ENCODE measurements at places on chromosomes 4 and X.

DNA sequence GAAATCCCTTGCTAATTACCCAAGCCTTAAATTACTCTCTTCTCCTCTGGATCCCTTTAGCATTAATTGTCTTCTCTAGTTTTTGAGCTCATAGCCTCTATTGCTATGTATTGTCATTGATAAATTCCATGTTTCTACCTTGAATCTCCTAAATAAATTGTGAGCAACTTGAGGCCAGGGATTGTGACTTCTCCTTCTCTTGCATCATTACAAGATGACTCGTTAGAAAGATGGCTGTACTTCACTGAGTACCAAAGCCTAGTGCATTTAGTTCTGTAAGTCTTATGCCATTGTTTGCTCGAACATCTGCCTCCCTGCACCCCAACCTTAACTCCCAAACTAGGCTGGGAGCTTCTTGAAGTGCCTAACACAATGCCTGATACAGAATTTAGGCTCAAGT, 15.3 kb downstream of the VSIG4 start:
- no peak for DNase-seq

DNA sequence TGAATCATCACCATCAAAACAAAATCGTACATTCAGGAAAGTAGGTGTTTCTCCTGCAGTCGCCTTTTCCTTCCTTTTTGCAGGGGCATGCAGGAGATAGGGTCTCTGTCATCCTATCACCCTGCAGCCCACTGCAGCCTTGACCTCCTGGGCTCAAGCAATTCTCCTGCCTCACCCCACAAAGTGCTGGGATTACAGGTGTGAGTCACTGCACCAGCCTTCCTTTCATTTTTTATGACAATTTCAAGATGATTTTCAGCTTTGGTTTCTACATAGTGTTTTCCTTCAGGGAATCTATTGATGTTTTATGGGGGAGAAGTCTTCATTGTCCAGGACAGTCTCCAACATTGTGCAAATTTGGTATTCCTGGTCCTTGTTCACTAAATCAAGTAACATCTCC, 71.7 kb downstream of the USP38 start:
- no peak for DNase-seq

DNA sequence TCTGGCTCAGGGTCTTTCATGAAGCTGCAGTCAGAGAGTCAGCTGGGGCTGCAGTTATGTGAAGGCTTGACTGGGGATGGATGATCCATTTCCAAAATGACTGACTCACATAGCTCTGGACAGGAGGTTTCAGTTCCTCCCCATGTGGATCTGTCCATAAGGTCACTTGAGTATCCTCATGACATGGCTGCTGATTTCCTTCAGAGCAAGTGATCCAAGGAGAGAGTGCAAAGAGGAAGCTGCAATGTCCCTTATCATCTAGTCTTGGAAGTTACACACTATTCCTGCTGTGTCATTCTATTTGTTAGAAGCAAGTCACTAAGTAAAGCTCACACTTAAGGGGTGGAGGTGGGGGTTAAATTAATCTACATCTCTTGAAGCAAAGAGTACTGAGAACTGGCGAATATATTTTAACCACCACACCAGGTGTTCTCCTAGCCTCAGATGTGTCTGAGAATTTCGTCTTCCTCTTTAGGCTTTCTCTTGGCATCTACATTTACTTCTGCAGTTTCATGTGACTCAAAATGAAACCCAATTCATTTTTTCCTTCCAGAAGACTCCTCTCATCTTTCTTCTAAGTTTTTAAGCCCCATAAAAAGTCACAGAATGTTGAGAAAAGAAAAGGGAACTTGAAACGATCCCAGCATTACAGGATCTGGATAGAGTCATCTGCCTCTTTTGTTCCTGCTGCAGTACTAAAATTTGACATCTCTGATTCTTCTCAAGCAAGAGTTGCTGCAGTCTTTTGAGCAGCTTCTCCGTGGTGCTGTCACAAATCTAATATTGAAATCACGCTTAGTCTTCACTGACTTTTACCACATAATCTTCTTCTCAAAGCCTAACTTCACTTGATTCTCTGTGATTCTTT, 3.8 kb upstream of the GRPR start:
- DNase-seq, result no peak

DNA sequence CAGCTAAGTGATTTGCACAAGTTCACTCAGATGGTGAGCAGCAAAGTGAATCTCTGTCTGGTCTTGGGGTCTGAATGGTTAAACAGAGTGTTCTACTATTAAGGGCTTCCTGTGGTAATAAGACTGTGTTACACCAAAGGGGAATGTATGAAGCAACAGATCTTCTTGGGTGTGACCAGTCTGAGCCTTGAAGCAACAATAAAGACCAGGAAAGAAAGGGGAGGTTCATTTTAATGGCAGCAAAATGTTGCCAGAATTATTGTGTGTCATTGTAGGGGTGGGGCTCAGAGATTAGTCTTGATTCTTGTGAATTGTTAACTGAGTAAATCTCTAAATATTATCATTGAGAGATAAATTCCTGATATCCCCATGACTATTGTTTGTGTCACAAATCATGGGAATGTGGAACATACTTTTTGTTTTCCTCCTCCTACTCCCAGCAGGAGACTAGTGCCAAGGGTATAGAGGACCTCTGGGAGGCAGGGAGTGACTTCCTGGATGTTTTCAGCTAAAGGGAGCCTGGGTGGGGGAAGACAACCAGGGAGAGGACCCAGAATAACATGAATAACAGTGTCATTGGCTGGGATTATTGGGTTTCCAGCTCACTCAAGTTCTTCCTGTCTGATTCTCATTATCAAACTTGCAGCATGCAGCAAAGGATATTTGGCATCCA, 141.4 kb upstream of the PAK3 start:
- DNase-seq, result no peak

DNA sequence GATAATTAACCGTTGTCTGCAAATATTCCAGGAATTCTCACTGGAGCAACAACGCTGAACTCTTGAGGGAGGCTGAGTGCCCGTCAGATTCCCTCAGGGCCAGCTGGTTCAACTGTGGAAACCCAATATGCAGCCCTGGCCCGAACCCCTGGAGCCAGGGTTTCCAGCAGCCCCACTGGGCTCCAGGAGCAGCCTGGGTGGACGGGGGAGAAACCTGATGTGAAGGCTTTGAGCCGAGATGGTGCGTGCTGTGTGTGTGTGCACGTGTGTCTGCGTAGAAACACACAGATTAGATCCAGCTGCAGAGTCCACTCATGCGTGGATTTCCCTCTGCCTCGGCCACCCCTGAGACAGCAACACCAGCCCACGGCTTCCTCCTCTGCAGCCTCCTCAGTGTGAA, 19.4 kb upstream of the SLC25A6 start:
- DNase-seq, result no peak

DNA sequence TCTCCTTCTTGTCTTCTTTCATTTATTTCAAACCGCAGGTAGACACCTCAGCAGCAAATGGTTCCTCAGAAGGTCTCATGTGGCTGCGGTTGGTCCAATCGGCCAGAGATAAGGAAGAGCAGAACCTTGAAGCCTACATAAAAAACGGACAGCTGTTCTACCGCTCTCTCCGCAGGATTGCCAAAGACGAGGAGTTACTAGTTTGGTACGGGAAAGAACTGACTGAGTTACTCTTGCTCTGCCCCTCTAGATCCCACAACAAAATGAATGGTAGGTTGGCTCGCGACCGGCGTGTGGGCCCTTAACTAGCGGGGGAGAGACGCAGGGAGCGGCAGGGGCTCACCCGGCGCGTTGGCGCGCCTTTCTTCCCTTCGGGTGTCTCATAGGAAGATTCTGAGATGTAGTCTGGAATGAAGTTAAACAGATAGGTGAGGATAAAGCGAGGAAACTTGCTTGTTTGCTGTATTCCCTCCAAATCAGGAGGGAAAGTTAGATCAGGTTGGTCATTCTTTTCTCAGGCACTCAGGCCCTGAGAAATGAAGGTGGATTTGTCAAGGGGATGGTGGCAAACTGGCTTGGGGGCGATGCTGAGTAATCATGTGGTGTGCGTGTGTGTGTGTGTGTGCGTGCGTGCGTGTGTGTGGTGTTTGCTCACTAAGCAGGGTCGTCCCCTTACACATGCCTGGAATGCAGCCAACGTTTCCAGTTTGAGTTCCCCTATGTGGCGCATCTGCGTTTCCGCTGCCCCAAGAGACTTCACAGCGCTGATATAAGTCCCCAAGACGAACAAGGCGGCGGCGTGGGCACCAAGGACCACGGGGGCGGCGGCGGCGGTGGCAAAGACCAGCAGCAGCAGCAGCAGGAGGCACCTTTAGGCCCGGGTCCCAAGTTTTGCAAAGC, 4.2 kb downstream of the PRDM8 start:
- DNase-seq, result no peak

DNA sequence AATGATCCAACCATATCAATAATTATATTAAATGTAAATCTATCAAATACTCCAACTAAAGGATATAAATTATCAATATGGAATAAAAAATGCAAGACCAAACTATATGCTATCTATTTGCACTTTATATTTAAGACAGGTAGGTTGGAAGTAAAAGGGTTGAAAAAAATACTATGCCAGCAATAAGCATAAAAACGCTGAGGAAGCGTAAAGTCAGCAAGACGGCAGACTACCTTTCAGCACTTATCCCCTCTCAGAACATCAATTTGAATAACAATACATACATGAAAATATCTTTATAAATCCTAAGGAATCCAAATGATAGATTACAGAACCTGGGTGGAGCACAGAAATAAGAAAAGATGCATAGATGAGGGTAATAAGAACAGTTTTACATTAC, 14.0 kb upstream of the GABRA3 start:
- no peak for DNase-seq

DNA sequence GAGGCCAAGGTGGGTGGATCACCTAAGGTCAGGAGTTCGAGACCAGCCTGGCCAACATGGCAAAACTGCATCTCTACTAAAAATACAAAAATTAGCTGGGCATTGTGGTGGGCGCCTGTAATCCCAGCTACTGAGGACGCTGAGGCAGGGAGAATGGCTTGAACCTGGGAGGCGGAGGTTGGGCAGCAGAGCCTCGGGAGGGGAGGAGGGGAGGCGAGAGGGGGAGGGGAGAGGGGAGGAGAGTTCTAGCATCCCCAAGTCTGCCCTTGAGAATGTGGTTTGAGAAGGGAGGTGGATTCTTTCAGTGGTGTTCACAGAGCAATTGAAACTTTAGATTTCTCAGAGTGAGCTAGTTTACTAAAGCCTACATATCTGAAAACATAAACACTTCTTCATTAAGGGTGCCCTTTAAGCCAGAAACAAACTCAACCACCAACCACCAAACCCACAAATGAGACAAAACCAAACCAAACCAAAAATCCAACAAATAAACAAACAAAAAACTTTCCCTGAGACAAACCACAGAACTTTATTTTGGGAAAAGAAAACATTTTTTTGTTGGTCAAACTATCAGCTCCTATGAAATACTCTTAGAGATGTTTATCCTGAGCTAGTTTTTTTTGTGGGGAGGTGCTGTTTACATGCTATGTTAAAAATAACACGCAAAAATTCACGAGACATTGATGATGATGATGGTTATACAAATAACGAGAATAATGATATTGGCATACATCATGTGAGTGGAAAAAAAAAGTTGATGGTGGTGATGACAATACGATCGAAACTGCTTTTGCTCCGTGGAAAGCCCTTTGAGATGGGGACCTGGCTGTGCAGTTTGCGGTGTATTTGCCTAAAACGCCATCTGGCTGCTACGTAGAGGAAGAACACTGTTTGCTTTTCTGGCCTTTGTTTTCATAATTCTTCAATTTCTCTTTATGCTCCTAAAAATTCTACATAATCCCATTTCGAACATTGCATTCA, 98.2 kb upstream of the PRKX start:
- peak; percentile 46 for DNase-seq

DNA sequence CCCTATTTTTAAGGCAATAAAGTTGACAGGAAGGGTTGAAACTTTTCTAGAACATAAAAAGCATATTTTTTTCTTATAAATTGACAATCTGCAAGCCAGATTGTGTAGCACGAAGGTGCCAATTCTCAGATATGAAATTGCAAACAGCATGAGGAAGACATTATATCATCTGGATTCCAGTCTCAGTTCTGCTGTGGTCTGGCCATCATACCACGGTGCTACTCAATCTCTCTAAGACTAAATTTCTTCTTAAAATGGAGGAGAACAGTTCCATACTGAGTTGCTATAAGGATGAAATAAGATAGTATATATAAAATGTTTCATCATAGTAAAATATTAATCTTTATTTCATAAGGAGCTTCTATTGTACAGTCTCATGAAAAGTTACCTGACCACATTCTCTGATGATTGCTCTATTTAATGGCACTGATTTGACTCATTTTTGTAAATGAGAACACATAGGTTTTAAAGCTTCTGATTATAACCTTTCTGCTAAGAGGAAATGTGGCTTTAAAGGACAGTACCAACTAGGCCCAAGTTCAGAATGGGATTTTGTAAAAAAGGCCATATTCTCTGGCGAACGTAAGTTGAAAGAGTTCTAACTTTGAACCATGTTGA, 127.9 kb downstream of the SHROOM3 start:
- DNase-seq, result no peak

DNA sequence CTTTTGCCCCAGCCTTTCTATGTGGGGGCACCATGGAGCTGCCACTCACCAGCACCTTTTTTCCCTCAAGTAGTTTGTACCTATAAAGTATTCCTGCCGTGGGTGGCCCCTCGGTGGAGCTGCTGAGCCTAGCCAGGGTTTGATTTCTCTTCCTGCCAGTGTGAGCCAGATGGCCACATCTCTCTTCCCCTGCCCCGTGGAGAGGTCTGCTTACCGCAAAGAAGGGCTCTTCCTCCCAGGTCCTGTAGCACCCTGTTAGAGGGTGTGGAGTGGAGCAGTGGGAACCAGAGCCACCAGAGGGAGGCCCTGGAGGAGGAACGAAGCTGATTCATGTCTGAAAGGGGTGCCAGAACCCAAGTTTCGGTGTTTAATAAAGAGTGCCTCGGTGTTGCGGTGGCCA, 95.4 kb downstream of the PTTG2 start:
- no peak for DNase-seq

DNA sequence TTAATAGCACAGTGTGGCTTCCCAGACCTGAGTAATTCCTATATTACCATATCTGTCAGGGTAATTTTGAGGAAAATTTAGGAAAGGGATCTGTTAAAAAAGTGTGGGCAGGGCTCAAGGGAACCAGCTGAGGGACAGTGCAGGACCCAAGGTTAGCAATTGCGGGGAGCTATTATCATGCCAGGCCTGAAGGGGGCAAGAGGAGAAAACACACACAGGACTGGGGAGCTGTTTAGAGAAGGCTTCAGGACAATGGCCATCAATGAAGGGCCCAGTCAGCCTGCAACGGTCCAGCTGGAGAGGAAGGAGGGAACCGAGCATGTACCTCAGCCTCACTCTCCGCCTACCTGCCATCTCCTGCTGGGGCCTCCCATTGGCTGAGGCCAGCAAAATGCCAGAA, 19.0 kb upstream of the NHS start:
- DNase-seq, result no peak

DNA sequence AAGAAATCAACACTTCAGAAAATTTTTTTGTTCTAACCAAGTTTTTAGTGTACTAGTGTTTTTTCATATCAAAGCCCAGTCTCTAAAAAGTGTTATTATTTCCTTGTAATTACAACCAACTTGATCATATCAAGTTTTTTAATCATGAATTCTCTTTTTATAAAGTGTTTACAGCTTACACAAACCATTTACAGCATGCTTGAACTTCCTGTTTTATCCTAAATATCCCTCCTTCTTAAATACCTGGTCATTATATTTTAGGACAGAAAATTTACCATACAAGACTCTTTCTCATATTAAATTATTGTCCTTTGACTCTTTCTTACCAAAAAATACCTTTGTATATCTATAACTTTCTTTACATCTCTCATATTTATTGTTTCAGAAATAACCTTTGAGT, 89.4 kb upstream of the NPY2R start:
- no peak for DNase-seq

Measured in frontal cortex (tissue), 4 donors.